ENCODE measurements at places on chromosomes 7 and 10.

GRCh38 chr7:106944035-106944665 is 79.1 kb downstream of the PIK3CG start:
- DNase-seq, result no peak

DNA sequence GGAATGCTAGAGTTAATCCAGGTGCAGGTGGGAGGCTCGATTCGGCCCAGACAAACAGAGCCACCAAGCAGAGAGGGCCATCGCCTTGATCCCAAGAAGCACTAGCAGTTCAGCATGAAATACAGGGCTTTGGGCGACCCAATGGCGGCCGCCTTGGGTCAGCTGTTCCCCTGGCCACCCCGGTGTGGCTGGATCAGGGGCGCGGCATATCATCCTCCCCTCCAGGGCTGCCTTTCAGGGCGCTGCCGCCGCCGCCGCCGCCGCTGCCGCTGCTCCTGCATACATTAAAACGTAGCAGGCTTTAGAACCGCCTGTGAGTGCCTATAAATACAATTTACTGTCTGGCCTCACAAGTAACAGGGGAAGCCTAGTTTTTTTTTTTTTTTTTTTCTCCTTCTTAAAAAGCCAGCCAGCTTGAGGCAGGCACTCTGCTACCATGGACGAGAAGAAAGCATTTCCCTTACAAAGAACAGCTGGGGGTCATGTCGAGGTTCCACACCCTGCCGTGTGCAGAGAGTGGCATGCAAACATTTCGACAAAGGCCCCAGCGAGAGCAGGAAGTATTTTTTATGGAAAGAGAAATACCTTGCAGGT is 57.7 kb upstream of the EFCAB10 start:
- no peak for DNase-seq

- no peak for DNase-seq
Measured at GRCh38 chr7:43771573-43771972, 13.1 kb downstream of the BLVRA start.

GRCh38 chr10:127997271-127997670 is 90.4 kb downstream of the PTPRE start:
- DNase-seq, result no peak

DNA sequence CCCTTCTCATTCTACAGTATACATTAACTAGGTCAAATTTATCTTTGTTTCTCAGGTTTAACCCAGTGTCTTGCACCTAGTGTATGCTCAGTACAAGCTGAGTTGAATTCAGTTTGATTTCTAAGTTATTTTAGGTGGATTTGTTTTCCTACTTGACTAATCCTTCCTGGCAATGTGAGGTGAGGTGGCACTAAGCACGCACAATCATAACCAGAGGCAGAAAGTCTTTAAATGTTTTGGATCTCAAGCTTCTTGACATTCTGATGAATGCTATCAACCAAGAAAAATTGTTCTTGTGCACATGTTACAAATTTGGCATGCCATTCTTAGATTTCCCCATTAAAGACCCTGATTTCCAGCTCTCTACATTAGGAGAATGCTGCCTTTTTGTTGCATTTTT is 3.2 kb downstream of the BZW2 start:
- no peak for DNase-seq

GRCh38 chr7:56048245-56048644 is 3.0 kb downstream of the PSPH start:
- DNase-seq, result no peak

Data from Jurkat, Clone E6-1 (cell line).